NCI-H1436 treated with DMSO at 0.1 percent for 48 hours (cell line): ENCODE measurements at places on chromosomes 7 and 10.

GRCh38 chr7:32532716-32533115, 37.4 kb downstream of the AVL9 start:
- DNase-seq = no peak

DNA sequence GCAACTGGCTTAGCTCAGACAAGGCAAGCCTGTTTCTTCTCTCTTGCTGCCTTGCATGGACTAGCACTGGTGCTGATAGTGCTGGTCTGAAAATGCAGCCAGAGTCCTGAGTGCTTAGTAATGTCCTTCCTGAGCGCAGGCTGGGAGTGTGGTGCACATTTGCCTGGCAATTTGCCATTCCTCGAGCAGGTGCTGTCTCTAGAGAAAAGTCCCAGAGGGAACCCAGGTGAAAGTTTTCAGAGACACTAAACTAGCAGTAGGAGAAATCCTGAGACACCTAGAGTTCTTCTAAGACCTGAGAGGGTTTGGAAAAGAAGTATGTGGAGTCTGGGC, 1.9 kb downstream of the SFTPD start:
- DNase-seq = no peak

DNA sequence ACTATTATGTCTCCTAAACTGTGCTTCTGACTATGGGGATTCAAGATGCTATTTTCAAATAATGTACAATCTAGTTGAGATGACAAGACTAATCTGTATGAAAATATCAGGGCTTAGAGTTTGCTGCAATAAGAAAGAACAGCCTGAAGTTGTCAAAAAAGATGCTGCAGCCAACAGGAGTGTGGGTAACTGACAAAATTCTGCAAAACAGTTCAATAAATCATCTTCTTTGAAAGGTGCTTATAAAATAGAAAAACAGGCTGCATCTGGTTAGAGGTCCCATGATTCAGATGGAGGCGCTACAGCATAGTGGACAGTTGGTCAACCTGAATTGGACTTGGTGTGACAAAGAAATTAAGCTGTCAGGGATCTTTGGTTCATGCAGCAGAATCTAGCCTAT, 511.0 kb downstream of the XPNPEP1 start:
- DNase-seq = no peak

GRCh38 chr7:25348104-25348503, 119.8 kb upstream of the NPVF start:
- DNase-seq = no peak

DNA sequence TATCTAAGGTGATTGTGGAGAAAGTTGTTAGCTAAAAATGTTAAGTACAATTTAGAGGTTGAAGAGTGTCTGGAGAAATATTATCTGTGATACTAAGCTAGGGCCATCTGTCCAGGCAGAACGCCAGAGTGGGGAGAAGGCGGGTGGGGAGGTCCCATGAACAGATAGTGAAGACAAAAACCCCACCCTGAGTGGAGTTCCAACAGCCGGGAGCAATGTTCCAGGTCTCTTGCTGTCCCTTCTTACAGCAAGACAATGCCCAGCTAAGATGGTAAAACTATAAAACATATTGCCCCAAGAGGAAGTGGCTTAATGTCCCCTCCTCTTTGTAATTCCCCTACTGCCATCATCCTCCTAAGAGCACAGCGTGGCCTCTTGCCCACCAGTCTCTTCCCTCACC, 10.4 kb upstream of the IL15RA start:
- DNase-seq = no peak

DNA sequence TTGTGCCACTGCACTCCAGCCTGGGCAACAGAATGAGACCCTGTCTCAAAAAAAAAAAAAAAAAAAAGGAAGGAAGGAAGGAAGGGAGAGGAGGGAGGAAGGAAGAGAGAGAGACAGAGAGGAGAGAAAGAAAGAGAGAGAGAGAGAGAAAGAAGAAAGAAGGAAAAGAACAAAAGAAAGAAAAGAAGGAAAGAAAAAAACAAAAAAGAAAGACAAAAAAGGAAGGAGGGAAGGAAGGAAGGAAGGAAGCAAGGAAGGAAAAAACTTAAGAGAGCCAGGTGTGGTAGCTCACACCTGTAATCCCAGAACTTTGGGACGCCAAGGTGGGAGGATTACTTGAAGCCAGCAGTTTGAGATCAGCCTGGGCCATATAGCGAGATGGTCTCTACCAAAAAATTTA, 731 bp upstream of the SPACDR start:
- DNase-seq = no peak

GRCh38 chr7:51029701-51030191, 247.1 kb upstream of the GRB10 start:
- no peak for DNase-seq

DNA sequence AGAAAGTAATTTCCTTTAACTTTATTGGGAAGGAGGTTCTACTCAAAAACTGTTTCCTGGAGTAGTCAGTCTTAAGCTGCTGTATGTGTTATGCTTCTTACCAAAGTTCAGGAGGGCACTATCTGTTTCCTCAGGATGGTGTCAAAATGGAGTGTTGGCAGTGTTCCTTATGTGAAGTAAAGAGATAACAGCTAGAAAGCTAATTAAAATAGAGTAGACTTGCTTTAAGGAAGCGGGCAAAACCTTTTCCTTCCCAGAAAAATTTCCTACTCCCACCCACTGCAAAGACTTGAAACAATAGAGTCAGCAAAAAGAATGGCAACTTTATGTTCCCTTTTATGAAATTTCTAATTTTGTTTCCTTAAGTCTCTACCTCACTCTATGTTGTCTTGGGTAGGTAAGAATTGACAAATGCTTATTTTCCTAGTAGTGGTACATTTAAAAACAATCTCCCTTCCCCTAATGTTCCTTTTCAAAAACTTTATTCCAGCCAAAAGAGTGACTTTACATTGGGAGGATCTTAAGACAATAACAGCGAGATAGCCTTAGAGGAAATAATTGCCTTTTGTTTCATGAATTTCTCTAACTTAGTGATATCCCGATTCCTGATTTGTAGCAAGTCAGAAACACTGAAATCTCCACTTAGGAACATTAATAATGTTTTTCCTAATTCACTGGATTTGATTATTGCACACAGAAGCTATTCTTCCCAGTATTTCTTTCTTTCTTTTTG, 26.5 kb upstream of the ENTPD1 start:
- DNase-seq = no peak

DNA sequence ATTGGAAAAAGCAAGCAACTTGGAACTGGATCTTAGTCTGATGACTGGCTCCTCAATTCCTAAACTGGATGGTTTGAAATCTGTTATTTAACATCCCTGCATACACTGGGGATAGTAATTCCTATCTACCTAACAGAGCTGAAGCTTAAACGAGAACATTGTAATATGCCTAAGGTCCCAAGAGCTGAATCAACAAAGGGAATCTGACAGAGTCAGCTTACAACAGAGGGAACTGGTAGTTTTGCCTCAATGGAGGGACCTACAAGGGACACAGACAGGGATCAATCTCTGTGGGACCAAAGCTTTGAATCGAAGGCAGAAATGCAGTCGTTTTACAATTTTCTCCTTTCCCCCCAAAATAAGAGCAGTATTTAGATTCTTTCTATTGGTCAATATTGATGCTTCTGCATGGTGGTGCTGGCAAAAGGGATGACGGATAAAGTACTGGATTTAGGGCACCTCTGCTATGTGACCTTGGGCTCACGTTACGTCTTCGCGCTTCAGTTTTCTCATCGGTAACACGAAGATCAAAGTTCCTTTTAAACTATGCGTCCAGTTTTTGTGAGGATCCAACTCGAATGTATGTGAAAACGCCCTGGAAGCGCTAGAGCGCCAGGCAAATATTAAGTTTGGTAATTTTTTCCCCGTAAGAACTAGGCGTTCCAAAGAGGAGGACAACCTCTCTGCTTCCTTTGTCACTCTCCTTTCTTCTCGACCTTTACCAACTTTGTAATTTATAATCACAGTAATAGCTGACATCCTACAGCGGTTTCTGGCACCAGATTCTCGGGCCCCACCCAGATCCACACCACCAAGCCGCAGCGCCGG, 1.1 kb downstream of the ACTR1A start:
- DNase-seq = no peak

DNA sequence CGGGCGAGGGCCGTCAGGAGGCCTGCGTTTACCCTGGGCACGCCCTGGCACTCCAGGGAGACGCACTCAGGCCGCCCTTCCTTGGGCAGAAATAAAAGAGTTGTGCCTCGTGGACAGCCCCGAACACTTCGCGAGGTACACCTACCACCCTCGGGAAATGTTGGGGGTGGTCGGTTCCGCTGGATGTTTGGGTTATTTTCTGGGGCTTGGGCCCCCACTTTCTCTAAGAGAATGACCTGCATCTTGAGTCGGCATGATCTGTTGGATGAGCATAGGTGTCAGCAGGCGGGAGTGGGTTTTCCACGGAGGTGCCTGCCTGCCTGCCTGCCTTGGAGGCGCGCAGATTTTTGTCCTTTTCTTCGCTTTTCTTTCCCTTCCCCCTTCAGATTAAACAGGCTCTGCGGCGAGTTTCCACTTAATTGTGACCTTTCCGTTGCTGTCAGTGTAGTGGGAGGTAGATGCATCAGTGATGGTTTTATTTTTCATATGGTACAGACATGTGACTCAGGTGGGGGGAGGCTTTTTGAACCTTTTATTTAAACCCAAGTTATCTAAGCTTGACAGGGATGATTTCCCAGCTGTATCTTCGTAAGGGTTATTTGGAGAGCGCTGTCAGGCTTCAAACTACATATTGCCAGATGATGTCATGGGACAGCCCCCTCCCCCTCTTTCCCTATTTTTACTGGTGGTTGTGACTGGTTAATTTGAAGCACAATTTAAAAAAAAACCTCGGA, 661 bp downstream of the HECTD2 start:
- DNase-seq = no peak
